Motor neuron (in vitro differentiated cells): ENCODE measurements at places on chromosomes 2 and 18.

- no peak for ATAC-seq
Measured at GRCh38 chr2:101987832-101988231, 3.9 kb upstream of the IL1R2 start.

DNA sequence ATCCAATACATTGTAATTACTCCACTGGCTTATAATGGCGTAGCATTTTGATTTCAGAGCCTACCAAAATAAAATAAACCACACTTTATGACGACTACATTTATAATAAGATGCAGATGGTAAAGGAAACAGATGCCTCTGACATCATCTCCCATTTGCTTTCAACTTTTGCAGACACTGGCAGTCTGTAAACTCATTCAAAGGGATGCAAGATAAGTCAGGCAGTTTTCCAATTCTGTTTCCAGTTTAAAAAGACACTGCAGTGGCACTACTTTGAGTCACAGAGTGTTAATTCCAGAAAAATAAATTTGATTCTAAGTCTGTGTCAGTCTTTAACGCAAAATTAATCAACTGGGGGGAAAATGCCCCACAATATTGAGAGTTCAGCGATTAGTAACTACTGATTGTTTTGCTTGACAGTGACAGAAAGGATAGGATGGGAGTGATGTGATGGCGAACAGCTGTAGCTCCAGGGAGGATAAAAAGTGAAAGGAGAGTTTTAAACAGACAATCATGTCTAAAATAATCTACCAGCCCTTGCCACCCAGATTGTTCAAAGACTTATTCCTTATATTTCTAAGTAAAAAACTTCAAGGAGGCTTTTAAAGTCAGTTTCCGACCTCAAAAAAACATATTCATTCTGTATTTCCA, 6.7 kb downstream of the DSEL start:
- ATAC-seq, result peak; percentile 18

DNA sequence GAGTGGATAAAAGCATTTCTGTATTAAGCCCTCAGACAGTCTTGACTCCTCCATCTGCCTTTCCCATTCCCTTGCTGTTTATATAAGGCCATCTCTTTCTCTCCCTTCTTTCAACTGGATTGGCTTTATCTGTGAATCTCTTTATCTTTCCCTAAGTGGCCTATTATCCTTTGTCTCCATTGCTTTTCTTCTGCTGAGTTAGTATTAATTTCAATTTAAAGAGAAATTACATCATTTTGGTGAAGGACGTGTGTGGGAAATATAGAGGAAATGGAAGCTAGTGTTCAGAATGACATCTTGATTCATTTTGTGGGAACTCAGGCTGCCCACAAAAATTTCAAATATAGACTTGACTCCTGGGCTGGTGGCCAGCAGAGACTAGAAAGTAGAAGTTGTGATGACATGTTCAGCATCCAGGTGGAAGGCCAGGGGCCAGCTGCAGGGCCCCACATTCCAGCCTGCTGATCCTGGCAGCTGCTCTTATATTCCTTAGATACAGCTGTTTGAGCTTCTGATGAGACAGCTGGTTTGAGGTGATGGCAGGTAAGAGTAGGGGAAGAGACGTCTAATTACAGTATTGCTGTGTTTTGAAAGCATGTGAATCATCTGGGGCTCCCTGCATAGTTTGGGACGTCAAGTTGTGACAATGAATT, 52.3 kb downstream of the DIS3L2 start:
- no peak for ATAC-seq

GRCh38 chr2:239647052-239647819, 246.4 kb upstream of the HDAC4 start:
- ATAC-seq, result no peak

DNA sequence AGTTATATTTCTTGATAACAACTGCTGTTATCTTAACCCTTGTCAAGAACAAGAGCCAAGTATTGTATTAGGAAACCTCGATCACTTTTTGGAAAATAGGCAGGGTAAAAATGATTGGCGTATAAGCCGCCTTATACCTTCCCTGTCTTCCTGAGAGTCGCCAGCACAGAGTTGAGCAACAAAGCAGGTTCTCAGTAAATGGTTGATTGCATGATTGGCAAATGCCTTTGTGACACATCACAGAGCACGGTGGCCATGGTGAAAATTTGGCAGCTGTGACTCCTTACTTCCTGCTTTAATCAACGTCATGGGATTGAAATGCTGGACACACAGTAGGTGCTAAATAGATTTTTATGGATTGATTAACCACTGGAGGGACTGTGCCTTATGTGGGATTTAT, 3.9 kb upstream of the KLHL29 start:
- ATAC-seq, result no peak

DNA sequence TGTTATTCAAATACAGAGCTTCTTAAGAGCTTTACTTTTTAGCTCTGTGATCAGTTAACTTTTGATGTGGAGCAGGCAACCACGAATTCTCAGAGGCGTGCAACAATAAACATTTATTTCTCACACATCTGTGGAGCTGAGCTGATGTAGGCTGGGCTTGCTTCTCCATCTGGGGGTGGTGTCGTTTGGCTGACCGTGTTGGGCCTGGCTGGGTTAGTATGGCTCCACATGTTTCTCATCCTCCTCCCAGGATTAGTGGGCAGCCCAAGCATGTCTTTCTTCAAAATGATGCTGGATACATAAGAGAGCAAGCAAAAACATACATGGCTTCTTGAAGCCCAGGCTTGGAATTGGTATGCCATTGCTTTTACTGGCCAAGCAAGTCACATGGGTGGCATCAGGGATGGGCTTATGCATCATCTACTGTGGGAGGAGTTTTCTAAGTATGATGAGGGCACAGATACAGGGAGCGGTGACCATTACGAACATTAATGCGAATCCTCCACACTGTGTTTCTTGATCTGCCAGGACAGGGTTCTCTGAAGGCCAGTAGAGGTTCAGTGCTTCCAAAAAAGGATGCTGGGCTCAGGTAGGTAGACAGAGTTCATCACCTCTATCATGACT, 157.0 kb upstream of the TNP1 start:
- no peak for ATAC-seq

- peak; percentile 30 for ATAC-seq
Measured at GRCh38 chr2:196294516-196294909, 123.1 kb upstream of the STK17B start.

DNA sequence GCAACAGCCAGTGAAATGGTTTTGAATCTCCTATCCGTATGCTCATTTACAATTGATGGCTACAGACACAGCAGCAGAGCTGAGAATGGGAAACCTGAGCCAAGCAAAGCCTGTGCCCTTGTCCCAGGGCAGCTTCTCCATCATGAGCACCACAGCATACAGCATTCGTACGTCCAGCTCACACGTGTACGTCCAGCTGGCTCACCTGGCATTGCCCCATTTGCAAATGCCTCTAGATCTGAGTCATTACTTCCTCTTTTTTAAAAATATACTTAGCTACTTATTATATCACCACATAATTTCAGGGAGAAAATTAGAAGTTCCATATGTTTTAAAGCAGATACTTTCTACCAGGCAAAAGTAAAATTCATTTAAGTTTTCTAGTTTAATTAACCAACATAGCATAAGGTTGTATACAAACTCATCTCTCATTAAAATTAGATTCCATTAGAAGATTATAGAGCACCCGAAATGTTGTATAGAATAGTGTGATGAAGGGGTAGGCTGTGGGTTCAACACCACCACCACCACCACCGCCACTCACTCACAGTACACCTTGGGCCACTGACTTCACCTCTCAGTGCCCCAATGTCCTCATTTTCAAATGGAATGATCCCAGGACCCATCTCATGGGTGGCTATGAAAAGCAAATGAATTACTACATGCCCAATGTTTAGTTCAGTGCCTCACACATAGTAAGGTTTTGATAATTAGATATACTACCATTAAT, 31.4 kb upstream of the TMEM177 start:
- no peak for ATAC-seq

DNA sequence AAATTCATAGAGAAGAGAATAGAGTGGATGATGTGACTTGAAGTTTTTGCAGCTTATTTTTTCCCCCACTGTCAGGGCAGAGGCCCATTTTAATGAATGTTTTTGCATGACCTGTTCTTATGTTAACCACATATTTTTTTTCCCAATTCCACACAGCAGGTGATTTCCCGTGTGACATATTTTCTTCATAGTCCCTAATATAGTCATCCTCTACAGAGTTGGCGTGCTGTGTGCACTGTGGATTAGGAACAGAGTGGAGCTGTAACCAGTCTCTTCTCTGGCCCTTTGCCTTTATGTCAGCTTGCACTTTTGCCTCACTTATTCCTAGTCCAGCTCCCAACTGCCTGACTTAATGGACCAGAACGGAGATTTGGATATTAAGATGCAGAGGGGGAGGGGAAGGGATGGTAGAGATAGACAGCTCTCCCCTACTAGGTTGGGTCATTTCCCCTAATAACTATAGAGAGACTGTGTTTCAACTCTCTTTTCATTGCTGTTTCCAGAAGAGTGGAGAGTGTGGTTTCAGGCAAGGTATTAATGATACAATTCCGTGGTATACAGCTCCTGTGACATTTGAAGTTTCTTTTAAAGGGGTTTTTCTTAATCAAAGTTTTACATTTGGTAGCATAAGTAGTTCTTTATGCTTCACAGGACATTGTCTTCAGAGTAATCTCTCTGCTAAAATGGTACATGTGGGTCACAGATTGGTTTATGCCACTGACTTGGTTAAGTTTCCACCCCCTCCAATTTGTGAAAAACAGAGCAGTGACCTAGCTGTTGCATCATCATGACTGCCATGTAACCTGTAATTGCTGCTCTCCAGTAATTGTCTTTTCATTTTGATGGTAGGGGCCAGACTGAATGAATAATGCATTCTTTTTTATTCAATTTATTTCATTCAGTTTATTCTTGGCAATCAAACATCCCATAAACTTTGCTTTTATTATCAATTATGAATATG, 161.3 kb downstream of the HAUS1 start:
- no peak for ATAC-seq
